ENCODE measurements at places on chromosomes 11 and 22.

DNA sequence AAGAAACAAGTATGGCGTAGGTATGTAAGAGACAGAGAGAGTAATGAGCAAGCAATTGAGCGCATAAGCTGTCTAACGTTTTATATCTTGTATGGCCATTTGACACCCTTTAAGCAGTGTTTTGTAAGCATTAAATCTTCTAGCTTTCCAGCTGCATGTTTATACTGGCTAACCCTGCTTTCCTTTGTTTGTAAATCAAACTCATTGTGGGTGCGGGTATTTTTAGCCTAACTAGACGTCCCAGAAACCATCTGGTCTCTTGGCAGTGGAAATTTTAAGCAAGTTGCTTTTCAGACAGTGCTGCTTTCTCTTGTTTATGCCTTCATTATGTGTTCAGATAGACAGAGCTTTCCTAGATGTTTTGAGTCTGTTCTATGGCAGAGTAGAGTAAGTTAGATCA is 73.5 kb downstream of the RNF169 start:
- no peak for DNase-seq

DNA sequence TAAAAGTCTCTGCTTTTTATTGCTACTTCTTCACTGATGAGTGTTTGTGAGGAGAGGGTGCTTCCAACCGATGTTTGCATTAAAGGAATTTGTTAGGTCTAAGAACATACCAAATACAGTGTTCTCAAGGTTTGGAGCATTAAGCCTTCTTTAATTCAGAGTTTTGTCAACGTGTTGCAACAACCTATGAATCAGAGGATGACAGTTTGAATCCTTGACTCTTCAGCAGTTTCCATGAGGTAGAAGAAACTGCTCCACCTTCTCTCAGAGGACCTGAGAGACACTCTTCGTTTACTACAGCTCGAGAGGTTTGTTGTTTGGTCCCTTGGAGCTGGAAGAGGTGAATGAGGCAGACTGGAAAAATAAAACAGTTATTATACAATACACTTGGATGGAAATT is 55.7 kb downstream of the NCAM1 start:
- no peak for DNase-seq

DNA sequence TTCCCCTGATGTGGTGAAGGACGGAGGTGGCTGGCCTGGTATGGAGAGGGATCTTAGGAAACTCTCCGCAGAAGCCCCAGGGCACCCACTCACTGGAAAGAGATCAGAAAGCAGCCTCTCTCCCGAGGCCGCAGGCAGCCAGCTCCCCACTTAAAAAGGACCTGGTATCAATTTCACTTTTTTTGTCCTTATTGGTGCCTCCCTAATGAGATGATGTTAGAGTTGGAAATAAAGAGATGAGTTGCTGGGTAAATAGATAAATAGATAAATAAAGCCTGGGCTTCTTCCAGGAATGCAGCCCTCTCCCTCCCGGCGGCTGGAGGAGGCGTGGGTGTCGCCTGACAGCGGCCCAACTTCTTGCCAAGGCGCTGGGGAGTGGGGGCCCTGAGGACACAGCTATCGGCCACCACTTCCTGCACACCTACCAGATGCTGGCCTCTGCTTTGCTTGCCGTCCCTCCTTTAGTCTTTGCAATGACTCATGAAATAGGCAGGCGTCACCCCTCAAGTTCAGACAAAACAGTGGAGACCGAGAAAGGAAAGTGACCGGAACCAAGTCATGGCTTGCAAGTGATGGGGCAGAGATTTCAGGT is 42.9 kb downstream of the LINC01488 start:
- DNase-seq = no peak

- no peak for DNase-seq
These were observed 132.9 kb downstream of the RASSF10 start for GRCh38 chr11:13141731-13142709.

DNA sequence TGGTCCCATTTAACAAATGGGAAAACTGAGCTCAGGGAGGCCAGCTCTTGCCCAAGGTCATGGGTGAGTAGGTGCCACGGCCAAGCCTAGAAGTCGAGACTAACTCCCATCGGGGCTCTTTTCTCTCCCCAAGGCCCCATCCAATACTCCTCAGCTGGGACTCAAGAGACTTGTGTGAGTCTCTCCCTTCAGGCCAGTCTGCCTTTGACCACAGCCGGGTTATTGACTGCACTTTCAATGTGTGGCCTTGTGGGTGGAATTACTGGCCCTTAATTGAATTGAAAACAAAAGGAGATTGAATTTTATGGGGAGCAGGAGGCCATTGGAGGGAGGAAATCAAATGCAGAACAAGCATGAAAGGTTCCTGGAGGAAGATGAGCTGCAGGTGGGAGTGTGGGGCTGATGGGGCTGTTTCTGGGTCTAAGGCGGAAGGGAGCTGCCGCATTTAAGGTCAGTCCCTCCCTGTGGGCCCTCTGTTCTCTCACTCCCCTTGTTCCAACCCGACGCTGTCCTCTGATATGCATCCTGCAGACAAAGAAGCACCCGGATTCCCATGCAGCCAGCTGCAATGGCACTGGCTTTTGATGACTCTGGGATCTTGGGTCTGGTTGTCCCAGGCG is 552.8 kb downstream of the MIAT start:
- no peak for DNase-seq

GRCh38 chr11:119509282-119509841 is 86.4 kb upstream of the THY1 start:
- DNase-seq = no peak

GRCh38 chr22:48398181-48398905 is 1429.3 kb downstream of the BRD1 start:
- no peak for DNase-seq

DNA sequence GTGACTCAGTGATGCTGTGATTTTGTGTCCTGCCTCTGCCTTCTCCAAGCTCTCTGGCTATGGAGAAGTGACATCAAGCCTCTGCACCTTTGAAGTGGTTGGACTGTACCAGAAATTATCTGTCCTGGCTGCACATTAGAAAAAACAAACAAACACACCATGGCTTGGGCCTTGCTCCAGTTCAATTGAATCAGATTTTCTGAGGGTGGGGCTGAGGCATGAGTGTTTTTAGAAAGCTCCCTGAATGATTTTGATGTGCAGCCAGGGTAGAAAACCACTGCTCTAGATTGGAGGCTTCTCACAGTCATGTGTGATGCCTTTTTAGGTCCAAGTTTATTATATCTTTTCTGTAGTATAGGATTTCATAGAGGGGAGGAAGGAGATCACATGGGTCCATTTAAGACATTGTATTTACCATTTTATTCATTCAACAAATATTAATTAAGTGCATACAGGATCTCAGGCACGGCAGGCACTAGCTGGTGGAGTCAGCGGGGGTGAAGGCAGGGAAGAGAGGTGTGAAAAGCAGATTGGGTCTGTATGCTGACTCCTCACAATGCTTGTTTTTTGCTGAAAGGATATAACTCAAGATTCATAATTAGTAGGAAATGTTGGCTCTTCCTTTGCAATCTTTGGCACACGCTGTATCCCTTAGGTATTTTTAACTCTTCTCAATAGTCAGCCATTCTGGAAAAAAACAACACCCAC is 7.1 kb upstream of the VSTM5 start:
- DNase-seq = no peak

GRCh38 chr11:117950993-117951961 is 22.1 kb upstream of the TMPRSS13 start:
- no peak for DNase-seq

GRCh38 chr11:119332111-119332765 is 2.1 kb upstream of the RNF26 start:
- DNase-seq = no peak

- DNase-seq = no peak
These were observed 352.2 kb upstream of the CTSC start for GRCh38 chr11:88689548-88690240.

DNA sequence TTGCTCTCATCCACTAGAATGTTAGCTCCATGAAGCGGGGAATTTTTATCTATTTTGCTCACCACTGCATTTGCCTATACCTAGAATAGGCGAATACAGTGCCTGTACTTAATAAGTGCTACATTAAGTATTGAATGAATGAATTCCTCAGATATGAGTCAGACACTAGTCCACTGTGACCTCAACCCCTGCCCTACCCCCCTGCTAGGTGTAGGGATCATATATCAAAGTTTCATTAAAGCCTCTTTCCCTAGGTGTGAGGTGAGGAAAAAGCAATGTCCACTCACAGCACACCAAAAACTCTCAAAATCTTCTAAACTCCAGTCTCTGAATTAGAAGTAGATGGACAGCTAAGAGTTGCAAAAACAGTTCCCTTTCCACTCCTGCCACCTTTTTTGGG is 9.8 kb upstream of the PSMA1 start:
- no peak for DNase-seq

DNA sequence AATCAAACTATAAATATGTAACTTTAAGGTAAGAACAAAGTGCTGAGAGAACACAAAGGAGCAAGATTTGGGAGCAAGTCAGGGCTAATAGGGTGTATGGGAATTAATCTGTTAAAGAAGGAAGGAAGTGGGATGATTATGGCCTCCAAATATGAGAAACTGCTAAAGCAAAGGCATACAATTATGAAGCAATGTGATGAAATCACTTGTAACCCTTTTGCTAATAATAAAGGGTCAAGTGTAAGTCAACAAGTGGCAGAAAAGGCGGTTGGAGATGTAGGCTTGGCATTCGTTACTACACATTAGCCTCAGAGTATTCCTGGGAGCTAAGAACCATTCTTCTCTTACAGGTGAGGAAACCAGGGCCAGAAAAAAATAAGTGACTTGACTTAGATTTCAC is 1002.3 kb upstream of the TENM4 start:
- DNase-seq = no peak
